Activated gamma-delta T cell treated with Interleukin-2 at 50 U/mL for 16 hours (primary cell): ENCODE measurements at places on chromosomes 11 and 22.

GRCh38 chr22:40056559-40056958 is 61.8 kb downstream of the FAM83F start:
- no peak for DNase-seq

DNA sequence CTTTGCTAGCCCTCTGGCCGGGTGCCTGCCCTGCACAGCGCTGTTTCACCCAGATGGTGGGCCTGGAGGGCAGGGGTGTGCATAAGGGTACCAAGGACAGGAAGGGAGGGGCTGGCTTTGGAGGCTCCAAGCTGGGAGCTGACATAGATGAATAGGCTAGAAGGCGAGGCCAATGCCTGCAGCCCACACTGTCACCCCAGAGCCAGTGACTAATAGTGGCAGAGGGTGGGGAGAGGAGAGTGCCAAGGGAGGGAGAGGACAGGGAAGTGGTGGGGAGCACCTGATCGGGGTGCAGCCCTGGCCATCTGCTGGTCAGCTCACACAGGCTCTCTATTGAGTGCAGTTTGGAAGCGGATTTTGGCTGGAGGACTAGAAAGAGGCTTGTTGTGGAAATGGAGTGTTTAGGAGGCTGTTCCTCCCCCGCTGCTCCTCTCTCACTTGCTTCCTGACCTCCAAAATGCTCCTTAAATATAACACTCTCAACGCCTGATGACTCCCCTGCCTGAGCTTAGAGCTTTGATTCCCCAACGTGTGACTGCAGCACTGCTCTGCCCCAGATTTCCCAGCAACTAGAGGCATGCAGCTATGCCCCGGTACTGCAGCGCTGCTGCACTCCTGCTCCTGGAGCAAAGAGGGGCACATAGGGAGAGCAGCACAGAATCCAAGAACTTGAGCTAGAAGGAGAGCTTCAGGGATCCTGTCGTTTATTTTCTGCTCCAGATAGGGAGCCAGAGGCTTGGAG is 89.2 kb downstream of the GRAMD1B start:
- DNase-seq, result no peak

DNA sequence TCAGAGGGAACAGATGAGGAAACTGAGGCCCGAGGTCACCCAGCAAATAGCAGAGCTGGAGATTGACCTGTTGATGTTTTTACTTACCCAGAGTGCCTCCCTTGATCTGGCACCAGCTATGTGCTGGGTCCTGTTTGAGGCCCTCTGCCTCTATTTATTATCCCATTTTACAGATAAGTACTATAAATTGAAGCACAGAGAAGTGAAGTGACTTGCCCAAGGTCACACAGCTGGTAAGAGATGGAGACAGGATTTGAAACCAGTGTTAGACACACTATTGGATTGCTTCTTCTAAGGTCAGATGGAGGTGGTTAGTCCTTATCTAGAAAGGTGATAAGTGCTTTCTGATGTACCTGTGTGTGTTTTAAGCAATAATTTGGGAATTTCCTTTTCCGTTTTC is 13.5 kb downstream of the SGSM1 start:
- no peak for DNase-seq

- no peak for DNase-seq
Measured at GRCh38 chr11:128201801-128202200, 385.6 kb downstream of the ETS1 start.

- no peak for DNase-seq
Measured at GRCh38 chr11:8095371-8095770, 14.4 kb downstream of the TUB start.

GRCh38 chr11:124640666-124641065 is 18.0 kb downstream of the TBRG1 start:
- no peak for DNase-seq

DNA sequence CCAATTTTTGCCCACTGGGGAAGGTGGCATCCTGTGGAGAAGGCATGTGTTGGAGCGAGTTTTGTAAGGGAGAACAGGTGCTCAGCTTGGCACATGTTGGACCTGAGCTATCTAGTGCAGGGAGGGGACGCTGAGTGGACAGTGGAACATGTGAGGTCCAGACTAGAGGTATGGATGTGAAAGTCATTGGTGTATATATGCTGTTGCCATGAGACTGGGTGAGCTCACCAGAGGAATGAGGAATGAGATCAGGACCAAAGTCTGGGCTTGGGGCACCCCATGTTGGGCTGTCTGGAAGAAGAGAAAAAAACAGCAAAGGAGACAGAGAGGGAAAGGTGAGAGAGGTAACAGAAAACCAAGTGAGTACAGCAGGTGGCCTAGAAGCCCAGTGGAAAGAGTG is 12.3 kb upstream of the SYT7 start:
- DNase-seq, result no peak

DNA sequence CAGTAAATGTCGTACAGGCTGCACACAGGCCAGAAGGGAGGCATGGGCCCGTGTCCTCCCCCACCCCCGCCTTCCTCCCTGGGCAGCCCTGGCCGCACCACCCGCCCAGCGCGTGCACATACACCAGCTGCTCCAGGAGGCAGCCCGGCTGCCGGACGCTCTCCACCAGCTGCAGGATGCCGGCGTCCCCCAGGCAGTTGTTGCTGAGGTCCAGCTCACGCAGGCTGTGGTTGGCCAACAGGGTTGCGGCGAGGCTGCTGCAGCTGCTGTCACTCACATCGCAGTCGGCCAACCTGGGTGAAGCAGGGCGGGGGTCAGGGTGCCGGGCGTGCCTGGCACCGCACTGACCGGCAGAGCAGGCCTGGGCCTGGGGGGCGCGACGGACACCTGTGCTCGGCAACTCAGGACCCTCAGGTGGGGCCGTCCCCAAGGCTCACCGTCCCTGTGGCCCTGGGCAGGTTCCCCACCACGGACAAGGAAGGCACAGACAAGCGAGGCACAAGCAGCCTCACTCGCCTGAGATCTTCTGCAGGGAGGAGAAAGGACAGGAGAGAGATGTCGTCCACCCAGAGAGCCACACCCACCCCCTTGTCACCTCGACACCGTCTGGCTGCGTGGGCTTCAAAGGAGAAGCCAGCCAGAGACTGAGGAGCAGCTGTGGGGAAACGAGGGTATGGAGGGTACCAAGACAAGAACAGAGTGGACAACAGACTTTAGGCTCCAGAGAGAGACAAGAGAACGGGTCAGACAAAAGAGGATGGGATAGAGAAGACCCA is 12.1 kb downstream of the RNH1 start:
- no peak for DNase-seq
